ENCODE measurements at places on chromosomes 3 and 15.

DNA sequence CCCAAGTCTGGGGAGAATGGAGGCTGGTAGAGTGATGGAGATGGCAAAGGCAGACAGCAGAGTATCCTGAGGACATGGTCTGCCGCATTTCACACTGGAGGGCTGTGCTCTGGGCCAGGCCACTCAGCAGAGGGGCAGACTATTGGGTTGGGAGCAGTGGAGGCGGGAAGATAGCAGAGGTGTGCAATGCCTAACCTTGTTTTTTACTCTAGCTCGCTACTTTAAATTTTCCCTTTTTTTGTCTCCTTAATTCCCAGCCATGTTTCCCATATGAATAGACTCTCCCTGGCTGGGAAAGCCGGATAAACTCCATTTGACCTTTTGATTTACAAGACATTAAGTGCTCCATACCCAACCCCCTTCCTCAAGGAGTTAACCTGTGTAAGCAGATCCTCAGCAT lies 33.5 kb upstream of the ST6GAL1 start:
- DNase-seq = no peak

DNA sequence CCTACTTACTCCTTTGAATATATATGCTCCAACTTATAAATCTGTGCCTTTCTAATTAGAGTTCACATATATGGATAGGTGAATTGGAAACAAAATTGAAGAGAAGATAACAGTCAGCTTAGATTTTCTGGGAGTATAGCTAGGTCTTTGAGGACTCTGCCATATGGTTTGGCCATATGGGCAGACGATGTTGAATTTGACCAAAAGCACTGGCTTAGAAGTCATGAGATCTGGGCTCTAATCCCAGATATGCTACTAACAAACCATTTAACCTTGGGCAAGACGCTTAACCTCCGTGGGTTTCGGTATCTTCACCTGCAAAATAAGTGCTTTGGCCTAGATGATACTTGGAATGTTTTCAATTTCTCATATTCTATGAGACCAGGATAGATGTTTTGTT lies 154.1 kb downstream of the LSAMP start:
- no peak for DNase-seq

GRCh38 chr15:56341201-56341600 lies 24.0 kb upstream of the TEX9 start:
- DNase-seq = no peak

DNA sequence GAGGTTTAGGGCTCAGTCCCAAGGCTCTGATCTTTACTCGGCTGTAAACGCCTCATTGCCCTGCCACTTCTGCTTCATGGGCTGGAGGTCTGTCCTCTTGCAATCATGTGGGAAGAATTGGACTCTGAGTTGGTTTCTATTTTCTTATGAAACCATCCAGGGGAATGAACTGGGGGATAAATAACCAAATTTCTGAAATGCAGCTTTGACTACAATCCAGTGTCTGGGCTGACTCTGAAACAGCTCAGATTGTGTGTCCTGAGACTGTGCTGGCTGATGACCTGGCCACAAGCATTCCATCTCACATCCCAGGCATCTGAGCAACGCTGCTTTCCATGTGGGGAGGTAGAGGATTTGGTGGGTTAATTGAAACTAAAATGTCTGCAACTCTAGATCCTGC lies 71.0 kb upstream of the GALNT15 start:
- no peak for DNase-seq

GRCh38 chr15:39680868-39681267 lies 100.0 kb downstream of the THBS1 start:
- no peak for DNase-seq

- no peak for DNase-seq
These were observed 62.5 kb downstream of the MYO5A start for GRCh38 chr15:52466134-52466701.

DNA sequence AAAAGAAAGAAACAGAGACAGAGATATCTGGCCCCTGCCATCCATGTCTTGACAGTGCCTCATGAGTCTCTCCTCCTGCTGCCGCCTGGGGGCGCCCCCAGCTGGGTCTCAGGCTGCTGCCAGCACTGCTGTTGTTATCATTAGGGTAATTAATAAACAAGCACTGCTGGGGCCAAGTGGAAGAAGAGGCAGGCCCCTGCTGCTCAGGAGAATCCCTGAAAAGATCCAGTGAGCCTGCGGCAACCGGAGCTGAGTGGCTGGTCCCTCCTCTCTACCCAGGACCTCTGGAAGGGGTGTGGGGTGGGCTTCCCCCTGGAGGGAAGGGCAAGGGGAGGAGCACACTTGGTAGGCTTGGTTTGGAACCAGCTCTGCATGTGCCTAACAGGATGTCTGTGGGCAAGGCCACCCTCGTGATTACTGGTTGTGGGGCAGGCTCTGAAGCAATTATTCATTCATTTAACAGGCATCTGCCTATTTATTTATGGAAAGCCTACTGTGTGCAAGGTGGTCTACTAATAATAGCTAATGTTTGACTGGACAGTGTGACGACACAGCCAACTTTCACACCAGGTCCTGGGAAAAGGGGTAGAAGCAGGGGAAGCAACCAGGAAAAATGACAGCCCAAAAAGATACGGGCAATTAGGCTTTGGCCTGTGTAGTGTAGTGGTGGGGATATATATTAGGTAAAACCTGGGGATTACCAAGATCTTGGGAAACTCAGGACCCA lies 1.2 kb upstream of the TYRO3 start:
- DNase-seq = peak; percentile 22

DNA sequence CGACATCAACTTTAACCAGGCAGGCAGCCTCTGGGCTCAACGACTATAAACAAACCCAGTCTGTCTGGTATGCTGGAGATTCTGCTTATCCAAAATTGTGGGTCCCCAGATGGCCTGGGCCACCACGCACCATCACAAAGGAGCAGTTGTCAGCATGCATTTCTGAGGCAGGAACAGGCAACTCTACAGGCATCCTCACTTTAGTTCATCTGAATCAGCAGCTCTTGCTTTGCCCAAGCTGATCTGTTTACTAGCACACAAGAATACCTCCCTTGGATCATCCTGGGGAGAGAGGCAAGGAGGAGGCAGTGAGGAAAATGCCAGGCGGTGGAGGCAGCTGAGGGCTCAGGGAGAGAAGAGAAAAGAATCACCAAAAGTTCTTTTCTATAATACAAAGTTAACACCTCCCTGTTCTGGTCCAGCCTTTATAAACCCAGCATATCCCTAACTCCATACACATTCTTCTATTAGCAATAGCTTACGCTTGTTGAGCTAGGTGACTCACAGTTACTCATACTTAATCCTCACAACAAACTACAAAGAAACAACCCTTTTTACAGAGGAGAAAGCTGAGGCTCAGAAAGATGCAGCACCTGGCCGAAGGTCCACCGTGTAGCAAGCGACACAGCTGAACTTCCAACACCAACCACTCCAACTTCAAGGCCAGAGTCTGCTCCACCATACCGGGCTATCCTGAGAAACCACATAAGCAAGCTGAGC lies 33.6 kb downstream of the ZDHHC3 start:
- no peak for DNase-seq

DNA sequence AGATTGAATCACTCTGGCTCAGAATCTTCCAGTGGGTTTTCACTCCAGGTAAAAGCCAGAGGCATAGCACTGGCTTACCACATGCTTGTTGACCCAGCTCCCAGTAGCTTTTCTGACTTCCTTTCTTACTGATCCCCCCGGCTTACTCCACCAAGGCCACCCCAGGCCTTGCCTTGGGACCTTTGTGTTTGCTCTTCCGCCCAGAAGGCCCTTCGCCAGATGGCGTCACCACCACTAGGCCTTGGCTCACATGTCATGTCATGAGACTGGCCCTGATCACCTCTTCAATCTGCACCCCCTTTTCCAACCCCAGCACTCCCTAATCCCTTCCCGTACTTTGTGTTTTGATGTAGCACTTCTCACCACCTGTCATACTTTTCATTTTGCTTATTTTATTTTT lies 98.5 kb upstream of the UMPS start:
- no peak for DNase-seq

GRCh38 chr3:197782230-197782629 lies 8.8 kb upstream of the LRCH3 start:
- no peak for DNase-seq

- no peak for DNase-seq
These were observed 359.4 kb downstream of the VPS13C start for GRCh38 chr15:61700803-61701202.

GRCh38 chr15:73746883-73747282 lies 6.3 kb downstream of the INSYN1 start:
- DNase-seq = no peak

- no peak for DNase-seq
These were observed 57.6 kb downstream of the DNAH1 start for GRCh38 chr3:52373676-52374075.

DNA sequence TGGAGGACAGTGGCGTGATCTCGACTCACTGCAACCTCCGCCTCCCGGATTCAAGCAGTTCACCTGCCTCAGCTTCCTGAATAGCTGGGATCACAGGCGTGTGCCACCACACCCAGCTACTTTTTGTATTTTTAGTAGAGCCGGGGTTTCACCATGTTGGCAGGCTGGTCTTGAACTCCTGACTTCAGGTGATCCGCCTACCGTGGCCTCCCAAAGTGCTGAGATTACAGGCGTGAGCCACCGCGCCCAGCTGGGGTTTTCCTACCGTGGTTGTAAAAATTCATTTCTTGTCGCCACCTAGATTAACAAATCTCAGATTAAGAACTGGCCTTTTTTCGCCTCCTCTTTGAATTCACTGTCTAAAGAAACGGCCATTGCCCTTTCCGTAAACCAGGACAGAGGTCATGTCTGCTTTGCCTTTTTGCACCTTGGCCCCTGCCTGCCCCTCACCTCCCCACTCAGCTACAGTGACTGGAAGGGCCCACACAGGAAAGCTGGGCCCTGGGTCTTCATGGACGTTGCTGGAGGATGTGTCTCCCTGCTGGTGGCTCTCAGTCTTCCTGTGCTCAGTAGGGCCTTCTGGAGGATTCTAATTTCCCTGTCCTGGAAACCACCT lies 17.2 kb downstream of the ZNF710 start:
- no peak for DNase-seq

- DNase-seq = no peak
These were observed 47.1 kb upstream of the ANKRD28 start for GRCh38 chr3:15844889-15845288.

DNA sequence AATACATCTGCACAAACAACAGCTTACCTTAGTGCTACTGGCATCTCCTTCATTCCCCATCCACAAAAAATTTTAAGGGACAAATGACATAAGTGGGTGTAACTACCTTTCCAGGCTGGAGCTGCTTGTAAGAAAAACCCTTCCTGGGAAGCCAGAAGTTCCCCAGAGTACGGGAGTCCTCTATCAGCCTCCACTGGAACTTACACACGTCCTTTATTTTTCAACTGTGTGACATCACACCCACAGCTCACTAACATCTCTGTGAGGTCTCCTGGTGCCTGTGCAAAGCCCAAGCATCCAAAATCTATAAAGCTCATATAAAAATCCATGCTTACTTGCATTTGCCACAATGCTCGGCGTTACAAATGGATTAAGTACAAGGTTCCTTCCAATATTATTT lies 27.6 kb downstream of the LRIG1 start:
- no peak for DNase-seq

DNA sequence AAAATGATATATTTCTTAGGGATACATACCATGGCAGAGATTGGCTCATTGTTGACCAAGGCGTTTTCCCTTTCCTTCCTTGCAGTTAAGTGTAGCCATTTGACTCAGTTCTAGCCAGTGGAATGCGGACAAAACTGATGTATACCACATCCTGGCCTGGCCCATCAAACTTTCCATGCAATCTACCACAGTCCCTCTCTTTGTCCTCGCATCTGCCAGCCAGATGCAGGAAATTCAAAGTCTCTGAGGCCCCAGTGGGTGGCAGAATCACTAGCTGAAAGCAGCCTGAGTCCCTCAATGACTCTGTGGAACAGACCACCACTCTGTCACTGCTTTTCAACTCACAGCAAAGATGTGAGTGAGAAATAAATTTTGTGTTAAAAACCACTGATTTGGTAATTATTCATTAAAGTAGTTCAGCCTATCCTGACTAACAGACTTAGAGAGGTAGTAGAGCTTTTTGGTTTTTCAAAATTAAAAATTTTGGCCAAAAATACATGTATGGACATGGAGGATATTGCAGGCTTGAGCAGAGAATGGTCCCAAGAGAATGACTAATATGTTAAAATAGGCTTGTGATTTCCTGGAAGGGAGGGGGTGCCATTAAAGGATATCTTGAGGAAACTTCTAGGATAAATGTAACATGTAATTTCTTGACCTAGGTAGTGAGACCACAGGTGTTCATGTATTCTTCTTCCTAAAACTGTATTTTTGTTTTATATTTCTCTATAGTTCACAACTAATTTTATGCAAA lies 10.9 kb downstream of the LRRFIP2 start:
- DNase-seq = no peak

DNA sequence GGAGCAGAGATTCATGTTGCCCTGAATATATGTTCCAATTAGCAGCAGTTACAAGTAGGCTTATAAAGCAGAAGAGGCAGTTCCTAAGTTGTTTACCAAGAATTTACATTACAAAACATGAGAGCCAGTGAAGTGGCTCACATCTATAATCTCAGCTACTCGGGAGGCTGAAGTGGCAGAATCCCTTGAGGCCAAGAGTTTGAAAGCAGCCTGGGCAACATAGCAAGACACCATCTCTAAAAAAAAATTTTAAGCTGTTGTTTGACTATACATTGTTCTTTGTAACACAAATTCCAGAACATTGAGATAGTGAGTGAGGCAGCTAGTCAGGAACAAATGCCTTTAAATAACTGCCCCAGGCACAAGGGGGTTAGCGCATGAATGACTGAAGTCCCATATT lies 10.3 kb upstream of the ZMAT3 start:
- DNase-seq = no peak

DNA sequence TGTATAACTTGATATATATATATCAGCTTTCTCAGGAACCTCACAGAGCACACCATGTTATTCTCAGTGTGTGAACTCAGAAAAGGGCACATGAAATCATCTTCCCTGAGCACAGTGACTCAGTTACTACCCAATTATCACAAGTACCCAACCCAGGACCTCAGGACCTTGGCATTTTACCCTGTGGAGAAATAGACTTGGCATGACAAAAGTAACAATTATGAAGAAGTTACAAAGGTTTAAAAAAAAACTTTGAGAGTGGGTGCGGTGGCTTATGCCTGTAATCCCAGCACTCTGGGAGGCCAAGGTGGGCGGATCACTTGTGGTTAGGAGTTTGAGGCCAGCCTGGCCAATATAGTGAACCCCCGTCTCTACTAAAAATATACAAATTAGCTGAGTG lies 52.4 kb downstream of the ONECUT1 start:
- DNase-seq = no peak

GRCh38 chr15:73926219-73927002 lies at the start of gene LOXL1:
Gene LOXL1 (plus strand): TSS chr15:73926462. CDS start chr15:73926784, 322 bp downstream.
- no peak for DNase-seq

DNA sequence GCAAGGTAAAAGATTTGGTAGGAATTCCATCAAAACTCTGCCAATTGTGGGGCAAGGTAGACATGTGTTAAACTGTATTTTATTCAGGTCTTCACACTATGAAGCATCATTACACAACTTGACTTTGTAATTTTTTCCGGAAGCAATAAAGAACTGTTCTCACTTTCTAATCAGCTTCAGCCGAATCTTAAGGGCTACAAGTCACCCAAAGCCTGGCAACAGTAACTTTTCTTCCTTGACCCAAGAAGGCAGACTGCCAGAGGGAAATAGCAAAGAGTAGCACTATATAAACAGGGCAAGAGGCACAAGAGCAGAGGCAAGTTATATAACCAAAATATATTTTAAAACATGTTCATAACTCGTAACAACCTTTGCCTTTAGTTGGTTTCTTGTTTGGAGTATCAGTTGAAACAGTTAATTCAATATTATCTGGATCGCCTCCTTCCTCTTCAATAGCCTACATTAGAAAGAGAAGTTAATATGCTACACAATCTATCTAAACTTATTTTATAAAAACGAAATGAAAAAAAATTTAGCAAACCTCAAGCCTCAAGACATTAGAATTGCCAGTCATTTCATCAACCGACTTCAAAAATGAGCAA lies 1.4 kb downstream of the SLTM start:
- no peak for DNase-seq
